ENCODE measurements at places on chromosomes 2 and 18.
A peak's percentile ranks its signal among the peaks of the same experiment; 100 is the strongest.

DNA sequence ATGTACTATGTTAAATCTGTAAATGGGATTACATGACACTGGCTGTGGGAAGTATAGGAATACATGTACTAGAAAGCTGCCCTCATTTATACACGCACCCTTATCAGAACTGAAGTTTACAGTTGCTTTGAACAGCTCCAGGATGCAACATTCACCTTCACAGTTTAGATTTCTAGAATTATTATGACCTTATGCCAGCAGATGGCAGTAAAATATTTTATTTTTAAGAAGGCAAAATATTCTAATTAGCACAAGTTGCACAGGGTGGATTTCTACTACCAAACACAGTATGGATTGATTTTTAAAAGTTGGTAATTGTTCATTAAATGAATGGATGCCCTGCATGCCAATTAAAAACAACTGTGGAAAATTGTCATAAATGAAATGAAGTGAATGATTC, 670.4 kb downstream of the KCNJ3 start:
- DNase-seq, result no peak

- no peak for DNase-seq
These were observed 12.8 kb downstream of the ASIC4 start for GRCh38 chr2:219527076-219527394.

- DNase-seq, result no peak
These were observed 504 bp downstream of the ASAP2 start for GRCh38 chr2:9206991-9207640.

- no peak for DNase-seq
These were observed 3.6 kb upstream of the SH2D6 start for GRCh38 chr2:85414761-85415553.

DNA sequence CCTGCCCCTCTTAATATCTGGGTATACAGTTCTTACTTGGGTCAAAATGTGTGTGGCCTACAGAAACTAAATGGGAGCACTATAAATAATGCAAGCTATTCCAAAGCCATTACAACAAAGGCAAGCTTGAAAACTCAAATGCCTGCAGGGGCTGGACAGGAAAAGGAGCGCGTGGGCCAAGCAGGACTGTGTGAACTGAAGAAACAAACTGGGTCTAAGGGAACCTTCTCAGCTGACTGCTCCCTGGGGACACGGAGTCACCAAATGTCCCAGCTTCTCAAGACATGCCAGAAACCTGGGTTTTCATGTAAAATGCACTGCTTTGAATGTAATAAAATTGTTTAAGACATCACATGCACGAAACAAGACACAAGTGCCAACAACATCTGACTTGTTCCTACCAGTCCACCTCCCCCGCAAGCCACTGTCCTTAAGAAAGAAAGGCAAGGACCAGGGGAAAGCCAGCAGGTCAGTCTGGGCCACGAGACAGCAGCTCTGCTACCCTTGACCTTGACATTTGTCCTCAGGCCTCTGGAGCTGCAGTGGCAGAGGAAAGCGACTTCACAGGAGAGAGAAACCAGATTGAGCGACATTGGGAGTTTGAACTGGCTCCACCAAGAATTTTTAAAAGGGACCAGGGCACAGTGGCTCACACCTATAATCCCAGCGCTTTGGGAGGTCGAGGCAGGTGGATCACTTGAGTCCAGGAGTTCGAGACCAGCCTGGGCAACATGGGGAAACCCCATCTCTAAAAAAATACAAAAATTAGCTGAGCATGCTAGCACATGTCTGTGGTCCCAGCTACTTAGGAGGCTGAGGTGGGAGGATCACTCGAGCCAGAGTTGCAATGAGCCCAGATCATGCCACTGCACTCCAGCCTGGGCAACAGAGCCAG, 89.7 kb upstream of the SH3BP4 start:
- peak; percentile 33 for DNase-seq

DNA sequence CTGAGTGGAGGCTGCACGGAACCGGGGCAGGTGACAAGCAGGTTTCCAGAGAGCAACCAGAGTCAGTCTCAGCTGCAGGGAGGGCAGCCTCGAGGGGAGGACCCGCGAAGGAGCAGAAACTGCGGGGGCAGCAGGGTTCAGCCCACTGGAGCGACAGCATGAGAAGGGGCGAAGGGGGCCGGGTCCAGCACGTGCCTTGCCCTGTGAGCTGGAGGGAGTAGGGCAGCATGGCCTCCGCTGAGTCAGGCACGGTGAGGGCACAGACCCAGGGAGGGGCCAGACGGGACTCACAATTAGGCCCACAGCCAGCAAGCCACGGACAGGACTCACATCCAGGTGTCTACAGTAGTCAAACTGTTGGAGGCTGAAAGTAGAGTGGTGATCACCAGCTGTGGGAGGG, 22.7 kb upstream of the ATP9B start:
- DNase-seq, result no peak

GRCh38 chr2:168592181-168592831, 136.2 kb downstream of the CERS6 start:
- no peak for DNase-seq

DNA sequence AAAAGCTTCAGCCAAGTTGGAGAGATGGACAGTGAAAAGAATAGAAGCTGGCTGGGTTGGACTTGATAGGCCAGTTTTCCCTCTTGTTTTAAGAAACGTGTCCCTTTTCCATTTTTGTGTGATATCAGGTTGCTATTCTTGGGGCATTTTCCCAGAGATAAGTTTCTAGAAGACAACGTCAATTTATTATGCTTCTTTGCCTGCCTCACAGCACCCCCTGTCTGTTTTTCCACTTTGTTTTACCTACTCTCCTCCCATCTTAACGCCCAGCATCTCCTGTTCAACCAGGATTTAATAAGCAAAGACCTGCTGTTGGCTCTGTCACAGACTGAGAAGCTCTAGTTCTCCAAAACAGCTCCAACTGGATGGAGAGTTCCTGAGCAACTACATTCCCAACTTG, 317.8 kb upstream of the ZNF521 start:
- DNase-seq, result no peak

GRCh38 chr2:64626146-64626809, 27.4 kb downstream of the SERTAD2 start:
- DNase-seq, result no peak

DNA sequence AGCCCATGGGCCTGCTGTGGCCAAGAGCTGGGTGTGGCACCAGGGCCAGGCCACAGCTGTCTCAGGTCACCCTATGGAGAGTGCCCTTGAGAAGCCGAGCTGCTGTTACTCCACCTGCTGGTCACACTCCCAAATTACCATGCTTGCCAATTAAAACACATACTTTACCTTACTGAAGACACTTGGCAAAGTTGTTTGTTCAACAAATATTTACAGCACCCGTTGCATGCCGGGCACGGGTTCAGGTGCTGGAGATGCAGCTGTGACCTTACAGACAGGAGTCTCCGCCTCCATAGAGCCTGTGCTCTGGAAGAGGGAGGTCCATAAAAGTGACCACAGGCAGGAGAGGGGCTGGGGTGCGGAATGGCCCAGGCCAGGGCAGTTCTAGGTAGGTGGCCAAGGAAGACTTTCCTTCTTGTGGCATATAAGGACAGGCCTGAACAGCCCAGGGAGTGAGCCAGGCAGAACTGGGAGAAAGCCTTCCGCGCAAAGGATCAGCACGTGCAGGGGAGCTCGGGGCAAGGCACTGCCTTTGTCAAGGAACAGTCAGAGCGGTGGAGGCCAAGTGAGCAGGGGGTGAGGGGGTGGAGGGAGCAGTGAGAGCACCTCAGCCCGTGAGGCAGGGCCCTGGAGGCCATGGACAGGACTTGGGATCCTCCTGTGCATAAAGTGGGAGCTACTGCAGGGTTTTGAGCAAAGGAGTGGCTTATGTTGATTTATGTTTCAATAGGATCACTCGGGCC, 23.6 kb upstream of the RBM44 start:
- no peak for DNase-seq

DNA sequence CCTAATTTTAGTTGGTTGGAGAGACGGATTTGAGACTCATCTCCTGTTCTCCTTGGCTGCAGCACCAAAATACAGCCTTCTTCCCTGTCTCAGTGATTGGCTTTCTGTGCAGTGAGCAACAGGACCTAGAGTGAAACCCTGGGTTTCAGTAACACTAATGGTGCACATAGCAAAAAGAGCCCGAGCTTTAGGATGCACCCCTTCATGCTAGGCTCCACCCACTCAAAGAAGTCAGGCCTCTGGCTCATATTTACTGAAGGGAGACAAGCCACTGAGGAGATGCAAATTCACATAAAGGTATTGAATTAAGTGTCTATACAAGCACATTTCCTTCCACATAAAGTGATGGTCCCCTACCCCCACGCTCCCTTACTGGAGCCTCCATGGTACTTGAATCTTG, 131.9 kb upstream of the CHAC2 start:
- DNase-seq, result no peak

GRCh38 chr2:138227195-138227594, 262.9 kb downstream of the HNMT start:
- DNase-seq, result no peak

DNA sequence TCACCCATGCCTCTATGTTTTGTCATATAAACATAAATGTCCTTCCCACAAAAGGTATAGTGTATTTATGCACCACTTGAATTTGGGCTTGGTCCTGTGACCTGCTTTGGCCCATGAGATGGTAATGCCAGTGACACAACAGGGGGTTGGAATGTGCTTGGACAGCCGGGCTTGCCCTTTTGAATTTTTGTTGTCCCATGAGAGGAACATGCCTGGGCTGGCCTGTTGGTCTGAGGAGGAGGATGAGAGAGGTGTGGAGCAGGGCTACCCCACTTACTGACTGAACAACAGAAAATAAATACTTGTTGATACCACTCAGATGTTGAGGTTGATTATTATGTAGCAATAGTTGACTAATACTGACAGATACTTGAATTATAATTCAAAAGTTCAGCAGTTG, 63.2 kb upstream of the TCF4 start:
- DNase-seq, result no peak

GRCh38 chr18:47726550-47726949, 203.9 kb downstream of the SMAD2 start:
- no peak for DNase-seq

- no peak for DNase-seq
These were observed 99.2 kb upstream of the PTPRM start for GRCh38 chr18:7467708-7468466.

DNA sequence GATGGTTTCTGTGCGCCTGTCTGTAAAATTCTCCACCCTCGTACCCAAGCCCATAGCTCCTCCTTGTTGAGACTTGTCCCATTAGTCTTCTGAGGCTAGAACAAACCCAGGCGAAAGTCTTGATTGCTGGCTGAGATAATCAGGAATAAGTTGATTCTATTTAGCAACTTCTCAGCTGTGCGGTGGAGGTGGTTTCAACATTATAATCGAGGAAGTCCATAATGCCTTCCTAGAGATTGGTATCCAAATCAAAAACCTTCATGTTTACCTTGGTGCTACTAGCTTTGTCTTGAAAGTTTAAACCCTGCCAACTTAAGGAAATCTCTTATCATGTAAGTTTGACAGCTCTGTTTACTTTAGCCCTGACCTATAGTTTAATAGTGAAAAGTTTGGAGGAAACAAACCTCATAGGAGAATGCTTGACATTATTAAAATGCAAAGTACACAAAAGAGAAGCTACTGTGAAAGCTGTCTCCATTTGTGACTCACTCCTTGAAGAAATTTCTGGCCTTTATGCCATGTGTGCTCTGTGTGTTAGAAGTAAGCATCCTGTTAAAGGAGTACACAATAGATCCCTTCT, 36.6 kb upstream of the DSC1 start:
- DNase-seq, result no peak

DNA sequence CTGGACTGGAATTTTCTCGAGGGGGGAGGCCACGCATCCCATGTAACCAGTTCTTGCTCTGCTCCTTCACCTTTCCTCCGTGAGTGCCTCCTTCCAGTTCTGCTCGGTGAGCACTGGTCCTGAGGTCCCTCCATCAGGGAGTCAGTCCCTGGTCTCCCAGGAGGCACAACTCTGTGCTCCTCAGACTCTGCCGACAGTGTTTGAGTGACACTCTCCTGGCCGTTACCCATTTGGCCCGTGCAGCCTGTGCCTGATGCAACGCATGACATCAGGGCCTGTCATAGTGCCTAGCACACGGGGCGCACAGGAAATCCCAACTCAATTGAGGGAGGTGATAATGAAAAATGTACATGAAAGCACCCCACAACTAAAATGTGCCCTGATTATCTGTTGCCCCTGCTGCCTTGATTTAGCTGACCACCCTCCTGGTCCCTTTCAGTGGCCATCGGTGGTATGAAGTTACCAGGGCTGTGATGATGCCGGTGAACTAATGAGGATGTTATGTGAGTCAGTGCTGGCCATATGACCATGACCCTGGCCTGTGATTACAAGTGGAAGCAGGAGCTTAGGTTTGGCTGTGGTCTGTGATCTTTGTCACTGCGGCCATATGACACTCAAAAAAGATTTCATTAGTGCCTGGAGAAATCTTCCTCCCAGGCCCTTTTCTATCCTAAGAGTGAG, 144.6 kb downstream of the TDRD15 start:
- DNase-seq, result no peak

DNA sequence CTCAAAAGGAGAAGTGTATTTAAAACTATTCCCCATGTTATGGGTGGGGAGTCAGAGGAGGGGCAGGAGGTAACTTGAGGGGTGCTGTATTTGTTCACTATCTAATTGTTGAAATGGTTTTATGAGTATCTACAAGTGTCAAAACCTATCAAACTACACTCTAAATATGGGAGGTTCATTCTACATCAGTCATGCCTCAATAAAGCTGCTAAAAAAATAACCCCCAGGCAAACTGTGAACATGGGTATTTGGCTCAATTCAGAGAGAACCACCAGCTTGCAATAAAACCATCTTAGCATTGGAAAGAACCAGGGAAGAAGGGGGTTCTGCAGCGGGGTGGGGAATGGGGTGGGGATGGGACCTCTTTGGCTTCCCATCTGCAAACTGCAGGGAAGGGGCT, 176.0 kb upstream of the SMAD2 start:
- DNase-seq, result no peak

GRCh38 chr18:23721696-23722480, 32.6 kb downstream of the LAMA3 start:
- DNase-seq, result no peak

DNA sequence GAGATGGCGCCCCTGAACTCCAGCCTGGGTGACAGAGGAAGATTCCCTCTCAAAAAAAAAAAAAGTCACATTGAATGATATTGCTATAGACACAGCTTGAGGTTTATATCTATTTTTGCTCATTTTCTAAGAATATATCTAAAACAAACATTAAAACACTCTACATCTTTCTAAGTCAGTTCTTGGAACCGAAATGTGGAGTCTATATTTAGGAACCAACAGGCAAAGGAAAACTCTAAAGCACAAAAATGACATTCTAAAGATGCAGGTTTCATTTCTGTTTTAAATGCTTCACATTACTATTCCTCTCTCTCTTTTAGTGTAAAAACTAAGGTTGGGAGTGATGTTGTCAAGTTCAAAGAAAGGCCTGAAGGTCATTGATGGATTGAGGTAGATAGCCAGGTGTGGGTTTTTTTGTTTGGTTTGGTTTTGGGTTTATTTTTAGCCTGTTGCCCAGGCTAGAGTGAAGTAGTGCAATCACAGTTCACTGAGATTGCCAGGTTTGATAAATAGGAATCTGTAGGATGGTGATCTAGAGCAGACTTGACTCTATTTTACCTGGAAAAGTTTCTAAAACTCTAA, 194.0 kb upstream of the RBBP8 start:
- no peak for DNase-seq

DNA sequence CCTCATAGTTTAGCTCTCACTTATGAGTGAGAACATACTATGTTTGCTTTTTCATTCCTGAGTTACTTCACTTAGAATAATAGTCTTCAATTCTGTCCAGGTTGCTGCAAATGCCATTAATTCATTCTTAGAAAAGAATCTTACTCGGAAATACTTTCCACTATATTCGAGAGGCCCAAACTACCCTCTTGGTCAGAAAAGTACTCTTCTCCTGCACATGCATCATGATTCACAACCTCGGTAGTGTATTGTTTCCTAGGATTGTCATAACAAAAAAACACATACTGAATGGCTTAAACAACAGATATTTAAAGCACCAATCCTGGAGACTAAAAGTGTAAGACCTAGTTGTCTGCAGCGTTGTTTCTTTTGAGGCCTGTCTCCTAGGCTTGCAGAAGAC, 364.0 kb upstream of the SLC14A2 start:
- DNase-seq, result no peak
